AG10803 (cell line): ENCODE measurements at places on chromosomes 7 and 10.

DNA sequence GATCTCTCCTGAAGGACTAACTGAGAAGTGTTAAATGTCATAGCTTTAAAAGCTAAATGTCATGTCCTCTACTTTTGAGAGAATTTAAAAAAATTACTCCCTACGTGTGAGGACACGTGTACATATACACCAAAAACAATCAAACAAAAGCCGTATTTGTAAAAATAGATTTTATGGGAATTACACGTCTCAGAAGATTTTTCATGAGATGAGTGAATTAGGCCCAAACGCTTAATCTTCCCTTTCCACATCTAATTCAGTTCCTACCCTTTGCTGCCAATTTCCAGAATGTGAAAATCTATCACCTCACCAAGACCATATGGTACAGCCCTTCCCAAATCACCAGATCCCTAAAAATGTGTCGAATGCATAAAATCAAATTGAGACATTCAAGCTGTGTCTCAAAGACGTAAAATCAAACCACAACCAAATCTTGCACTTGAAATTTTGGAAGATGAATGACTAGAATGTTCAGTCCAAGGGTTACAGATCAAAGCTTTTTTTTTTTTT, 1.0 kb upstream of the CTTNBP2 start:
- no peak for DNase-seq

GRCh38 chr7:90180649-90181048, 26.4 kb downstream of the STEAP1 start:
- no peak for DNase-seq

DNA sequence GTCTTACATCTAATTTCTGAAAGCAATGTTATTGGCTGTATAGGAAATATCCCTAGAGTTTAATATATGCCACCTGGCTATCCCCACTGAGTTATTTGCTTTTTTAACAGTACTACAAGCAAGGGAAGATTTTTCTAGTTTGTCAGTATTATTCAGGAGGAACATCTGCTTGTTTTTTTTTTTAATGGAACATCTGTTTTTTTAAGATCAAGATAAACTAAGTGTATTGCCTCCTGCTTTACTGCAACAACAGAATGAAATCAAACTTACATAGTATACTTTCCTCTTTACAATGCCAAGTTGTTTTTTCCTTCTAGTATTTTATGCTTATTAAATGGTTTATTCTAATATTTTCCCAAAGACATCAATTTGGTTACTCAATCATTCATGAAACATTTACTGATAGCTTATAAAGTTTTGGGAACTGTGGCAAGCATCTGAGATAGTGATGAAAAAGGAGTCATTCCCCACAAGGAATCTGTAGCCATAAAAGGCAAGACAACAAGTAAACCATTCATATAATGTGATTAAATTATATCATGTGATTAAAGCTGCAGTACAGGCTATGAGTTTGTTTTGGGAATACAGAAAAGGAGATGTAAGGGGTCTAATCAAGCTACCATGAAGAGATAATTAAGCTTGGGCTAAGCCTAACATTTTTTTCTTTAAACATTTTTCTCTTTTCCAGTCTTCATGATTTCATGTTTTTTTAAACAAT, 17.4 kb downstream of the MTPN start:
- no peak for DNase-seq

DNA sequence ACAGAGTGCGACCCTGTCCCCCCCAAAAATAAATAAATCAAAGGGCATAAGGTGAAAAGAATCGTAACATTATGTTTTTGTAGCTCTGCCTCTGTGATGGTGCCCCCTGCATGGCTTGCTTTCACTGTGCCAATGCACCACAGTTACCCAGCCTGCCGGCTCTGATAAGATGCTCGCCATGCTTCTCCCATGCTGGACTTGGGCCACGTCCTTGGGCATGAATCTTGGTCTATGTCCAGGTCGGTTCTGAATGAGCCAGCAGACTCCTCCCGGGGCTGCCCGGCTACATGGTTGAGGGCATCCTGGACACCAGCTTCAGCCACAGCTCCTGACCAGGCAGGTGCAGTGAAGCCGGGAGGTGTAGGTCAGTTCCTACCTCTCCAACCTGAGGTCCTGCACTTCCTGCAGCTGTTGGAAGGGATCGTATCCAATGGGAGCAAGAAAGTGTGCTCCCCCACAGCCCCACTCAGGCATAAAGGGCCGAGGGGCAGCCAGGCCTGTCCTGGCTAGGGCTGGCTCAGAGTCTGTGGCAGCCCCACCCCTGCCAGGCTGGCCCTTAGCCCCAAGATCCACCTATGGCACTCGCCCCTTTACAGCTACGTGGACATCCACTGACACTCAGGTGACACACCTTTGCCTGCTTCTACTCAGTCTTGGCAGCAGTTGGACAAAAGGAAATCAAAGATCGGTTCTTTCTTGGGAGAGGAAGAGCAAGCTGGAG, 34.1 kb downstream of the CHST3 start:
- DNase-seq: no peak

DNA sequence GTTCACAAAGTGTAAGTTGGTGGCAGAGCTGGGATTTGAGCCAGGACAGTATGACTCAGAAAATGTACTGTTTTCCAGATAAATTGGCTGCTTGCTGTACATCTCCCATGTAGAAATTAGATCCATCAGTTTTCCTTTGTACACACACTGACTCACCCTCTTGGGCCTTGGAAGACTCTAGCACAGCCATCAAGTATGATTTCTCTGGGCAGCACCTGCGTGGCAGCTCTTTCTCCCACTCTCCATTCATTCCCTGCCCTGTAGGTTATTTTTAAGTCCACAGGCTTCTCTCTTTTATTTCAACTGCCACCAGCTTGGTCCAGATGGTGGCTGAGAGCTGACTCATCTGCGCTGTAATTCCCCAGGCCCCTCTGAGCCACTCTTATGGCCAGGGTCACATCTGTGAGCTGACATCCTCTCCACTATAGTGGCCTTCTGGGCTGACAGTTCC, 28.3 kb upstream of the SDK1 start:
- DNase-seq: no peak

GRCh38 chr7:158388928-158389327, 198.7 kb downstream of the PTPRN2 start:
- DNase-seq: no peak

DNA sequence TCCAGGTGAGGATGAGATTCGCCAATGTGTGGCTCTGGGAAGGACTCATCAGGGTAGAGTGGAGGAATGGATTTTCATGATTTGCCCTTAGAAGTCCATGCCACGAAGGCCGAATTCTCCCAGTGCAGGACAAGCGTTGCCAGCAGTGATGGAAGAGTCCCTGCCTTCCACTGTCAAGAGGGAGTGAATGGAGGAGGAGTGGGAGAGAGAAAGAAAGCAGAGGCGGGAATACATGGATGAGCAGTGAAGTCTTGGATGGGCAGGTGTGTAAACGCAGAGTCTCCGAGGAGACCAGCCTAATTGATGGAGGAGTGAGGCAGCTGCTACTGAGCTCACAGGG, 419.2 kb downstream of the GLRX3 start:
- no peak for DNase-seq

DNA sequence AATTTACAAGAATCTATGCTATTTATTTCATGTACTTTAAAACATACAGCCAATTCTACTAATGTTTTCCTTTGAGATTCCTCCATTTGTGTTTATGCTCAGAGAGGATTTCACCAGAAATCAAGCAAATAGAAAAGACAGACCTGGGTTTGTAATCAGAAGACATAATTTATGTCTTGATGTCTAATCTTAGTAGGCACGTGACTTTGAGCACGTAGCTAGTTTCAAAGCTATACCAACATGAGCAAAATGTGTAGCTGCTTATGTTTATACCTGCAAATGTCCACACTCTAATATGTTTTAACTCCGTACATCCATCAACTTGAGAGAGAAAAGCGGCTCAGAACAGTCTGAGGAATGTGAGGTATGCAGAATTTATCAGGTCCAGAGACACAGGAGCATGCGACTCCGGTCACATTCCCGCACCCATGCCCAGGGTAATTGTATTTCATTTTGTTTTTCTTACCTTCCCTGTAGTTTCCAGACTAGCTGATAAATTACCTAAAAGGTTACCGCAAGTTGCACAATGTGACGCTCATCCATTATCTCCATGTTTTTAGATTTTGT, 40.0 kb downstream of the SVOPL start:
- no peak for DNase-seq

DNA sequence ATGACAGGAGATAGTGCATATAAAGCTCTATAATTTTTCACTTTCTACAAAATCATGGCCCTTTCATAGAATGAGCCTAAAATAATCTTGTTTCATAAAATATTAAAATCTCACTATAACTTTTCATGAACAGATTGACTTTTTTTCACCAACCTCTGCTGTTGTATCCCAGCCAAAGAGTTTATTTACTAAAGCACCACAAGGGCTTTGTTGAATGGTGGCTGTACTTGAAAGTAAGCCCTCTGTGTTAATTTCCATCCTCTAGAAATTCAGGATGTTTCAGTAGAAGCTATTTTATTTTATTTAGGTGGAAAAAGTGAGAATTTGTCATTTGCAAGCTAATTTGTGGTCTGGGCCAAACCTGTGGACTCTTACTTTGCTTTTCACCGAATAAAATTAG, 30.2 kb downstream of the THNSL1 start:
- no peak for DNase-seq

GRCh38 chr10:49387071-49387470, 8.8 kb downstream of the DRGX start:
- peak; percentile 67 for DNase-seq

DNA sequence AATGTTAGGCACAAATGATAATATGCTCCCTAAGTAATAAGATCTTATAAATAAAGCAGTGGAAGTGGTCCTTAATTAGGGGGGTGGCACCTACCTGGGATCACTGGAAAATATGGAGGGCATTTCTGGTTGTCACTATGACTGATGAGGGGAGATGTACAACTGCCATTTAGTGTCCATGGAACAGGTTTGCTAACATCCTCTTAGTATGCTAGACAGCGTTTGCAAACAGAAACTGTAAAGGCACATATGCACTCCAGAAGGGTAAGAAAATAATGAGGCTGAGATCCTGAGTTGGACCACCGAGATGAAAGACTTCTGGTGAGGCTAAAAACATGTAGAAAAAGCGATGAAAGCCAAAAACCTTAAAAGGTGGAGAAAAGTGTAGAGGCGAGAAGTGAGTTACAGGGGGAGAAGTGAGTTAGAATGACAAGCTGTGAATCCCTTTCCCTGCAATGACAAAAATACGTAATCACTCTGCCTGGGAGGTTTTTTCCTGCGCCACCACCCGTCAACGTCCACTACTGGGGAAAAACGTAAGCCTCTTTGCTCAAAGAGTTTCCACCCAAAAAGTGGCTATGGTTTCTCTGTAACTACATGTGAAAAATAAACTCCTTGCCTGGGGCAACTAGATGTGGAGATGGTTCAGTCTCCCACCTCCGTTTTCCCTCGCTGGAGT, 767 bp downstream of the KRIT1 start:
- DNase-seq: peak; percentile 28

DNA sequence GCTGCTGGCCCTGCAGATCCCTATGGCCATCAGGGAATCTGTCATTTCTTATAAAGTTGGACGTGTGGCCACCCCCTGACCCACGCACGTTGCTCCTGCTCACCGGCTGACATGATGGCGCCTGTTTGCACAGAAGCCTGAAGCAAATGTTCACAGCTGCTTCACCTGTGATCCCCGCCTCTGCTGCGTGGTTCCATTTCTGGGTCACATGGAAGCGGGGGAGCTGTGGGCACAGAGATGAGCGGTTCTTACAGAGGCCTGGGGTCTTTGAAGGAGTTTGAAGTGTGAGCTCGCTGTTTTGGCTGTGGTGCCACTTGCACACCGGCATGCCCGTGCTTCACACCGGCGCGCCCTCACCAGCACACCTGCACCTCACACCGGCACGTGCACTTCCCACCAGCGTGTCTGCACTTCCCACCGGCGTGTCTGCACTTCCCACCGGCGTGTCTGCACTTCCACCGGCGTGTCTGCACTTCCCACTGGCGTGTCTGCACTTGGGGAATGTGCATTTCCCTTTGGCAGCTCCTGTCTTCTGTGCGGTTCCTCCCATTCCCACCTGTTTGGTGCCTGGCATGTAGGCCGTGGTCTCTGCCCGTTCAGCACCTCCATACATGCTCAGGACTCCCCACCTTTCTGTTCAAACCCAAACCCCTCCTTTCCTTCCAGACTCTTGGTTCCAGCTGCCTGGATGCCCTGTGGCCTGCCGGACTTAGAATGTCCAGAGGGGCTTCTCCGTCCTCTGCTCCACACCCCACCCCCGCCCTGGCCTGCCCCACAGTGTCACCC, 86.7 kb downstream of the INPP5A start:
- DNase-seq: no peak

- DNase-seq: peak; percentile 11
Measured at GRCh38 chr10:122344741-122345258, 29.7 kb upstream of the PLEKHA1 start.

DNA sequence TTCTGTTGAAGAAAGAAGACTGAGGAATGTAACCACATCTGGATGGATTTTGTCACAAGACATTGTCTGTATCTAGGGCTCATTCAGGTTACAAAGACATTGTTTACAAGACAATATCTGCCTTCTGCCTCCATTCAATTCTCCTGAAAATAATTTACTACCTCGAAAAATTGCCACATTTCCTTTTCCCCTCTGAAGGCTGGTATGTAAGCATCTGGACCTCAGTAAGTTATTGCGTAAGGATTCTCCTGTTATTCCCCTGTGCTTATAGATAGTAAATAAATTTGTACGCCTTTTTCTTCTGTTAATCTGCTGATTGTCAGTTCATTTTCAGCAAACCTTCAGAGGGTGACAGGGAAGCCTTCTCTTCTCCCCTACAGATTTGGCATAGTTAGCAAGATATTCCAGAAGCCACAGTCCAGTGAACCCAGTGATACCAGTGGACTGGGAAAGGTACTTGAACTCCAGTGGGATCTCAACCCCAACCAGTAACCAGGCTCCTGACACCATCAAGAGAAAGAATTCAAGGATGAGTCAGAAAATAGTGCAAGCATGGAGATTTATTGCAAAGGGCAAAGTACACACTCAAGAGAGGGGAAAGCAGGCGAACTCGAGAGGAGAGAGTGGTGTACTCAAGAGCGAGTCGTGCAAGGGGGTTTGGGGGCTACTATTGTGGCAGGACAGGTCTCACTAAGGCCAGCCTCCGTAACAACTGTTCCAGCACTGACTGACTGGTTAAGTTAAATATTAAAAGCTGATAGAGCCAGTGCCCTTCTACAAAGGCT, 706.9 kb upstream of the GHITM start:
- DNase-seq: peak; percentile 24

DNA sequence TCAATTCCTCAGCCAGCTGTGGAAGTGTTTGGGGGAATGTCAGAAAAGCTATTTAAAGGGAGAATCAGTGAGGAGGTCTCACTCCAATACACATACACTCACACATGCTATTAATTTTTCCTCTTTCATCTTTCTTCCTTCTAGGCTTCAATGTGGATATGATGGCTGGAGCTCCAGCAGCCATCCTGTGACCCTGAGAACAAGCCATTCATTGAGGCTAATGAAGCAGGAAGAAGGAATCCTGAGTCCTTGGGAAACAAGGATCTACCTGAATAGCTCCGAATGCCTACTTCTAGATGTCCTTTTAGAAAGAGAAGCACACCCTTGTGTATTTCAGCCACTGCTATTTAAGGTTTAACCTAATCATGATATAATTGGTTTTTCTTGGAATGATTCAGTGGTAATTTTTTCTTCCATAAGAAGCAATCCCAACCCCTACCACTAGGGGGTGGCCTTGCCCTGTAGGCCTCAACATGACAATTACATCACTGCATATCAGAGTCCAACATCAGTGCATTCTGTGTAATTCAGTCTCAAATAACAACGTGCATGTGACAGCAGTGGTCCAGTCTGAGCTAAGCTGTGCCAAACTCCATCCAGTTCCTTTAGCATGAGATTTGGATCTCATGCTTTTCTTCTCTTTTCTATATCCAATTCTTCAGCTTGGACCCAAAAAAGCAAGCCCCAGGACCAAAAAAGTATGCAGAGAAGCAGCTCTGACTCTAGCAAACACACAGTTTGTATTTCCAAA, 85.3 kb upstream of the ANKRD1 start:
- DNase-seq: peak; percentile 75

- DNase-seq: no peak
Measured at GRCh38 chr7:105787793-105788192, 88.6 kb downstream of the ATXN7L1 start.
